ENCODE measurements at places on chromosomes 5 and 9.

GRCh38 chr5:54458221-54458620 lies 2.7 kb downstream of the HSPB3 start:
- no peak for DNase-seq

GRCh38 chr9:97319395-97319794 lies 11.9 kb downstream of the CCDC180 start:
- no peak for DNase-seq

GRCh38 chr9:4141296-4141695 lies 158.6 kb downstream of the GLIS3 start:
- no peak for DNase-seq

- DNase-seq: no peak
These were observed 439.1 kb downstream of the DMAC1 start for GRCh38 chr9:7360513-7360912.

- DNase-seq: no peak
These were observed 7.0 kb downstream of the TPM2 start for GRCh38 chr9:35682520-35683315.

- DNase-seq: no peak
These were observed 139.0 kb downstream of the OLFM1 start for GRCh38 chr9:135226369-135227050.

GRCh38 chr9:2833096-2833495 lies 10.8 kb downstream of the PUM3 start:
- no peak for DNase-seq

DNA sequence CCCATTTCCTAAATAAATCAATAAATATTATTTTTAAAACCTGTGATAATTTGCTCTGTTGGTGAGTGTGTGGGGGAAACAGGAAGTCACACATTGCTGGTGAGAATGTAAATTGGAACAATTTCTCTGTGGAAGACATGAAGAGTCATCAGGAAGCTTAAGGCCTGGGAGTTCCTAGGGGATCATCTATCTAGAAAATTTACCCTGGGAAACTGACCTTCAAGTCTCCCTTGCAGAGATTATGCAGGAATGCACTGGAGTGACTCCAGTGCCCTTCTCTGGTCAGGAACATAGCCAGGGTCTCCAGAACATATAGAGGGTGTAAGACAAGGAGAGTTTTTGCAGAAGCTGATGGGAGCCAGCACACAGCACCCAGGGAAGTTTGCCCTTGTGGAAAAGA lies 13.0 kb upstream of the GCNT1 start:
- no peak for DNase-seq

- no peak for DNase-seq
These were observed 191.5 kb downstream of the FBXL7 start for GRCh38 chr5:15691521-15691920.

GRCh38 chr5:18111906-18112465 lies 477.7 kb downstream of the TAF11L14 start:
- no peak for DNase-seq

DNA sequence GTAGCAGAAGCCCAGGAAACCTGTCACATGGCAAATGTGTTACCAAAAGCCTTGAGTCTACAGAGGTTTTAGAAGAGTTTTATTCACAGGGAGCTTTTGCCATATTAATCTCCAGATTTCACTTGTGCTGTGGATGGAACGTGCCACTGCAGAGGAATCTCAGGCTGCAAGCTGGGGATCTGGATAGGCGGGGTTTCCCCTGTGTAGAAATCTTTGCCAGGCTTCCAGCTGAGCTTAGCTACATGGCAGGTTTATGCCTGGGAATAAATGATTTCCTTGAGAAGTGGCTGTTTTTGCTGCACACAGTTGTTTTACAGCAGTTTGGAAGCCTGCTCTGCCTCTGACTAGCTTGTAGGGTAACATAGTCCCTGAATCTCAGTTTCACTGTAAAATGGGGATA lies 224.6 kb upstream of the PLPPR1 start:
- DNase-seq: no peak

DNA sequence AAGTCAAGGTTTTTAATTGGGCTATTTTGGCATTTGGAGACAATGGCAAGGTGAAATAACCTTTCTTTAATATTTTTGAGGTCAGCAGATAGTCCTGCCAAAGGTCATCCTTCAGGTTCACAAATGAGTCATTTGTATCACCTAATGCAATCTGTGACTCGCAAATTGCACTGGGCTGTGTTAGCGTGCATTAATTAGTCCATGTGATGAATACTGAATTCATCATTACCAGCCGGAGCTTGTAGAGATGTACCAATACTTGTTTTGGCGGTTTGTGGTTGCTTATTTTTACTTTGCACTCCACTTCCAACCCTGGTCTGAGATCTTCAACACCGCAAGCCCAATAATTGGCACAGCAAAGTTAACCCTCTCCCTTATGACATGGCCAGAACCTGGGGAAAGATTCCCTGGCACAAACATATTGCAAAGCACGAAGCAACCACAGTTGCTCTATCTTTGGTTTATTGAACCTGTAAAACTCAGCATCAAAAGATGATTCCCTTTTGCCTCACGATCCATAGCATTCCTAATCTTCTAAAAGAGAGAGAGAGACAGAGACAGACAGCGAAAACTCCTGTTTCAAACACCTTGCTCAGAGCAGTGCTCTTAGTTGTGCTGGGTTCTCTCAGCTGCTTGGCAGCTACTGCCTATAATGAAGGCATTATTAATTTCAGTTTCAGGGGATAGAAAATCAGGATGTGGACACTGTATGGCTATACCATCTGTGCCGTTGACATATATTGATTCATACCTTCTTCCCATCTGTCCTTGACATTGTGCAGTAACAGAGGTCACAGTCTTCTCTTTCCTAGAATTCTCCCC lies 178.1 kb downstream of the EBF1 start:
- no peak for DNase-seq

- no peak for DNase-seq
These were observed 5.4 kb downstream of the SLC35A4 start for GRCh38 chr5:140570058-140570457.

GRCh38 chr5:135651156-135651555 lies 72.4 kb upstream of the CXCL14 start:
- DNase-seq: no peak

- no peak for DNase-seq
These were observed 83.9 kb downstream of the NR3C1 start for GRCh38 chr5:143319437-143320227.

DNA sequence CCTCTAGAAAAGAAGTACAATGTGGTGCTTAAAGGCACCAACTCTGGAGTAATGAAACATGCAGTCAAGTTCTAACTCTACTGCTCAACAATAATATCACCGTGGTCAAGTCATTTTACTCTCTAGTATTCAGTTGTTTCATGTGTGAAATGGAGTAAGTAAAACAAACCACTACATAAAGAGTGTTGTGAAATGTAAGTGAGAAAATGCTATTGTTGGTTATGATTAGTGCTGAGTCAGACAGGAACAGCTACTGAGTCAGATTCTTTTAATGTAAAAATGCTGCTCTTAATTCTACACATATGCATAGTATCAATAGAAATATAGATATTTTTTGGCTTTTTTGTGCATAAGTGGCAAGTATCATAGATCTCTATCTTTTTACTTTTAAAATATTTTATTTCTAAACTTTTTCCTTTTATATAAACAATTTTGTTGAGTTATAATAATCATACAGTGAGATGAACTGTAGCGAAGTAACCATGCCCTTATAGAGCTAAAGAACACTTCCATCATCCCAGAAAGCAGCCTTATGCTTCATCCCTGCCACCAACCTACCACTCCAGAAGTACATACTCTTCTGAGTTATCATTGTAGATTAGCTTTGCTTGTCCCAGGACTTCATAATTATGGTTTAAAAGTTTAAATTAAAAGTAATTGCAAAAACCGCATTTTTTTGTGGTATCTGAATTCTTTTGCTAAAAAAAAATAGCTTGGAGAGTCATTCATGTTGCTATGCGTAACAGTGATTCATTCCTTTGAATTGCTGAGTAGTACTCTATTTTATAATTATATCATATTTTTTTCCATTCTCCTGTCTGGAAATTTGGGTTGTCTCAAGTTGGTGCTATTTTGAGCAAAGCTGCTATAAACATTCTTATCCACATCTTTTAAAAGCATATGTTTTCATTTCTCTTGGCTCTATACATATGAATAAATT lies 548.2 kb upstream of the CLINT1 start:
- DNase-seq: no peak

DNA sequence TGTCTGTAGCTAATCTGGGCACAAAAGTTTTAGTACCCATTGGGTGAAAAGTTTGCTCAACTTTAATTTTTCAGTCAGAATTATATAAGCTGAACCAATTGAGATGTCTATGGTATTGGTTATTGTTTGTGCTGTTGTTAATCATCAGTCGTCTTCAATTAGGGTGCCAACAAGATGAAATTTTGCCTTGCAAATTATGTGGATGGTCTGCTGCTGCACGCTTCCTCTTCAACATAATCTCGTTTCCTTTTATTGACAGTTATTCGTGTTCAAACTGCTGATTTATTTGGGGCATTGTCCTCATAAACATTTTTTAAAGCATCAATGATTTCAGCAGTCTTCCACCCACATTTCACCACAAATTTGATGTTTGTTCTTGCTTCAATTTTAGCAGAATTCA lies 194.0 kb downstream of the HTR1A start:
- DNase-seq: no peak

DNA sequence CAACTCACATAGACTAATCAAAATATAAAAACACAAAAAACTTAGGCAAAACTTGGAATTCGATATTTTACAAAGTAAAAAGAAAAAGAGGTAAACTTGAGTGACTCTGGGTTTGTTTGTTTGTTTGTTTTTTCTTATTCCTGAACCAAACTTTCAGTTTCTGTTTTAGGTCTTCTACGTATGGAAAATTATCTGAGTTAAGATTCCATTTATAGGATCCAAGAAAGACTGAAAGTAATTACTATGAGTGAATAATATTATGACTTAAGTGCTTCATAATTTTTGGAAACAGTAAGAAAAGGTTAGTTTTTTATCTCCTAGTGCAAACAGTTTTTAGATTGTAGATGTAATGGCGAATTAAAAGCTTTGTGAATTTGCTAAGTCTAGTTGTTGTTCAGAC lies 13.2 kb downstream of the ST8SIA4 start:
- no peak for DNase-seq

DNA sequence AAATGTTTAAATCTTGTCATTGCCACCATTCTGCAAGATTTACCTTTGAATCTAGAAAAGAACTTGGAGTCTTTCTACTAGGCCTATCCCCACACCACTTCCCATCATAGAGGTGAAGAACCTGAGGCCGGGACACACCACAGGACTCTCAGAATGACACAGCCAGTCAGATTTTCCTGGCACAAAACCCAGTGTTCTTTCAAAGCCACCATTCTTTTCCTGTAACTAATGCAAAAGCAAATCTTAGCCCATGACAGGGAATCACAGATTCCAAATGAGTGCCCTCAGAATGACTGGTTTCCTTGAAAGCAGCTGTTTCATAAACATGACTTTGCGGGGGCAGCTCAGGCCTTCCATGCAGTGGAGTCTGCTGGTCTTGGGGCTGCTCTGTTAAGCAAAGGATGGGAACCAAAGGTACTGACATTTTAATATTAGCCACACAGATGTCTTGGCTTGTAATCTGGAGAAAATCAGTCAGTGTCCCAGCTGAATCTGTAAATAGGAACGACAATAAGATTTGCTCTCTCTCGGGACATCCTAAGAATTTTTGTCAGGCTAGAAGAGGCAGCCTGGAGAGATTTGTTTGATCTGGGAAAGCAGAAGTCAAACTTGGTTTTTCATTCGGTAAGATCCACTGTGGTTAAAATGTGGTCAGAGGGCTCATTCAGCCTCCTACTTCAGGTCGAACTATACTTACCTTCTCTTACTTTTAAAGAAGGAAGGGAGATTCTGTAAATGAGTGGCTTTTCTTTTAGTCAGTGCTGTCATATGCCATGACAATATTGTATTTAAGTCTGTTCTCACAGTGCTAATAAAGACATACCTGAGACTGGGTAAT lies 115.1 kb downstream of the PALM2AKAP2 start:
- peak; percentile 67 for DNase-seq

DNA sequence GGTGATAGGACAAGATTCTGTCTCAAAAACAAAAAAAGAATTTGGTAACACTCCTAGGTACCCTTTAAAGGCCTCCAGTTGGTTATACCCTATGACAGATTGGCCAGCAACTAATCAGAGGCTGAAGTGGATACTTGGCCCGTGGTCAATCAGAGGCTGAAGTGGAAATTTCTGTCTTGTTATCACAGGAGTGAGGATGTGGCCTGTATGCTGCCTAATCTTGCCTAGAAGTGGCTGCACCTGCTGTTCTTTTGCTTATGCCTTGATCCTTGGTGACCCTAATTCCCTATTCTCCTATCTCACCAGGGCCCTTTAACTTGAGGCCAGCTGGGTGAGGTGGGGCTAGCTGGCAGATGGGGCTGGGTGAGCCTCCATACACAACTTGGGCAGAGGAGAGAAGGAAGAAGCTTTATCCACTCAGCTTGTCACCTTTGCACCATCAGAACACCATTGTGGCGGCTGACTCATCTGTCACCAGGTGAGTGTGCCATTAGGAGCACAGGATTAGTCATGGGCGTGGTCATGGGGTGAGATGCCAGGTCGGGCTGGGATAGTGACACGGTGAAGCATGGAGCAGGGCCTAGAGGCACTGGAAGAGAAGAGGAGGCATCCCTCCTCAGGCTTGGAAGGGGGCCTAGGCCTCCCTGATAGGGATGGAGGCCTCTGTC lies 41.5 kb downstream of the SAR1B start:
- DNase-seq: peak; percentile 29

GRCh38 chr5:12636209-12636608 lies 732.0 kb upstream of the CTNND2 start:
- no peak for DNase-seq

GRCh38 chr9:74855072-74855471 lies 32.6 kb downstream of the TRPM6 start:
- no peak for DNase-seq

DNA sequence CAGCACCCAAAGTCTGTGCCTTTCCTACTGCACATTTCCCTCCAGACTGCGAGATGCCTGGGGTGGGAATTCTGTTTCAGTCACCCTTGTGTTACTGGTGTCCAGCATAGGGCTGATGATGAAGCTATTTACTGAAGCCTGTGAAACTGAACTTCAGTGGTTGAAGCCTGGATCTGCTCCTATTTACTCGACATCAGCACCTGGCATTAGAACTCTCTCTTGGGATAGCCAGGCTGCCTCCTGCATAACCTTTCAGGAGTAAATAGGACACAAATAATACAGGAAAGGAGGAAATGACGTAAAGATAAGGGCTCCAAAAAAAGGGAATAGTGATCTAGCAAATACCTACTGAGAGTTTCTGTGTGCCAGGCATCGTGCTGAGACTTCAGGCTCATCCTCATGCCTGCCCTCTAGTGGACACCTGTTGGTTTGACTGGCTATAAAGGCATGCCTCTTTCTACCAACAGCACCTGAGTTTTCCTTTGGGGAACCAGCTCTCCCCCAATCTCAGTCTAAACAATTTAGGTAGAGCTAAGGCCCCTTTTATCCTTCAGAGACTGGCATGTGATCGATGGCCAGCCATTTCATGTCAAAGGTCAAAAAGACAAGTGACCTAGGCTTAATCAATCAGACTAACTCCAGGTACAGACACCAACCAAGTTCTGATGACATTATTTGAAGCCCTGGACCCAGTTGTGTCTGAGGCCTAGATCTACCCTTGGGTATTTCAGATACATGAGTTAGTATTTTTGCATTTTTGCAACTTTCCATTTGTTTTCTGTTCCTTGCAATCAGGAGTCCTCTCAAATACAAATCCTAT lies 192.1 kb upstream of the TRIM32 start:
- DNase-seq: no peak

All from T-helper 2 cell treated with Interferon-gamma antibody and Interleukin-4, amounts not matched to agents 5 μg/mL and 100 μg/mL, for 36 hours (primary cell).